ENCODE measurements at places on chromosomes 1 and 21.
A peak's percentile ranks its signal among the peaks of the same experiment; 100 is the strongest.

GRCh38 chr21:34180407-34180806, 107.0 kb downstream of the MRPS6 start:
- no peak for DNase-seq

DNA sequence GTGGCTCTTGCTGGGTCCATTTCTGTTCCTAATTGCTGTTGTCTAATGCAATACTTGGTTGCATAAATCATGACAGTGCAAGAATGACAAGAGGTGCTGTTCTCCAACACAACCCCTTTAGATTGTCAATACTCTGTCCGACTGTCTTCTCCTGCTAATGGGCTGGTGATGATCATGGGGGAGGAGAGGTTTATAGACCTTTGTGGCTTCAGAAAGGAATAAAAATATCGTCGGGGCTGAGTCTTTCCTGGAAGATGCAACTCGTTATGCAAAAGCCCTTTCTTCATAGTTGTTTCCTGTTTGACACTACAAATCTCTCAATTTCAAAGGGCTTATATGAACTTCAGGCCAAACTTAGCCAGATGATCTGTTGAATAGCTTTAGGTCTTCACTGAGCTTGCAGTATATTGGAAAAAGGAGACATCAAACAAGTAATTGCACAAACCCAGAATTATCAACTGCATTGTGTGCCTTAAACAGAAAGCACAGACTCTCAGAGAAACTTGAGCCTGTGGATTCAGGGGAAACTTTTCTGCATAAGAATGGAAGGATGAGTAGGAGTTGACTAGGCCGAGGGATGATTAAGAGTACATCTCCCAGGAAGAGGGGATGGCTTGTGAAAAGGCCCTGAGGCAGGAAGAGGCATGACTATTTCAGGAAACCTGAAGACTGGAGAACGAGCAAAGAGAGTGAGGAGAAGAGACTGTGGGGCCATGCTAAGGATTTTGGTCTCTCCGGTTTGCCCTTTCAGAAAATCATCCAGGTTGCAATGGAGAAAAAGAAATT, 107.6 kb downstream of the TSEN15 start:
- DNase-seq, result no peak

DNA sequence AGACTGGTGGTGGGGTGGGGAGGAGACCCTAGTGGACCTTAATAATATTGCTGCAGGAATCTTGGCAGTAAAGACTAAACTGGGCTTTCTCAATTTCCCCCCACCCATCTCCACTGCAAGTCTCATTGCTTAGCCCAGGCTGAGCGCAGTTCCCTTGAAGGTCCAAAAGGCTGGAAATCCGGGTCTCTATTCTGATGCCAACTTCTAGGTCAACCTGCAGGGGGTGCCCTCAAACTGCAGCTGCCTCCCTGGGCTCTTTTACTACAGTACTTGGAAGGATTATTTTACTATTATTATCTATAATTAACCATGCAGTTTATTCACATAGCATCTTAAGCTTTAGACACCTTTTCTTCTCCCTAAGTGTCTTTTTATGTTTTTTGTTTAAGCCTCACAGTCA, 85.4 kb upstream of the WARS2 start:
- no peak for DNase-seq

DNA sequence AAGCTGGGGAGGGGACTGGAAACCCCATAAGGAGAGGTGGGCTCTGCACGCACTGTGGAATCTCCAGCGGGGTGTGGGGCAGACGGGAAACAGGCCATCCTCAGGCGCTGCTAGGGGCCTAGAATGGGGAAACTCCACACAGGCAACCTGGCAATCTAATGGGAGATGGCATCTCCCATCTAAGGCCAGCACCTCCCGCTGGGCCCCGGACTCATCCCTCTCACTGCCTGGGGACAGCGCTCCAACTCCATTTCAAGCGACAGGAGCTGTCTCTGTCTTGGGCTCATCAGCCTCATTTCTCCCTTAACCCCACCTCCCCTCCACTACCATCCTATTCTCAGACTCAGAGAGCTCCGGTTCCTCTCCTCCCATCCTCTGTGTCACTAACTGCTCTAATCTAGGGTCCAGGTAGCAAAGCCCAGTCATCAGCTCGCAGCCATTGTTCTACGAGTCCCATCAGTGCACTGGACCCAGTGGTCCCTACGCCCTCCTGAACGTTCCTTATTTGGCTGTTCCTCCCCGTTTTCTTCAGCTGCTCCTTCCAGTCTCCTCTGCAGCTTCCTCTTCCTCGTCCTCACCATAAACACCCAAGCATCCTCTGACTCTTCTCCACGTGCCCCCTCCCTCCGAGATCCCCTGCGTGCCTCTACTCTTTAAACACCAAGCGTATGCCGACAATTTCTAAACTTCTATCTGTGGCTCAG, 93.4 kb upstream of the CASZ1 start:
- DNase-seq, result no peak

DNA sequence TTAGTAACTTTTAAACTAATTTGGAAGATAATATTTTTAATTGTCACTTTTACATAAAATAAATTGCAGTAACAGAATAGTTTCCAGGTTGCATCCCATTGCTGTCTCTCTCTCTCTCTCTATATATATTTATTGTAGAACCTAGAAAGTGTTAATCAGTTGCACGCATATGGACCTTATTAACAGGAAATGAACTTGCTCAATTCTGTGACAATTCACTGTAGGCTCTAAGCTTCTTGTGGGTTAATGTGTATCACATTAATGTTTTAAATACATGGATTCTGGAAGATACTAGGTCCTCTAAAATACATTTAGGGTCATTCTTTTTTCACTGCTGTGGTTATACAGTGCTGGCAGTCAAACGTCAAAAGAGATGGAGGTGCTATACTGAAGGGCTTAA, 33.1 kb downstream of the LRRC71 start:
- DNase-seq, result no peak

- DNase-seq, result no peak
Measured at GRCh38 chr1:14486401-14487201, 111.9 kb upstream of the KAZN start.

- peak; percentile 76 for DNase-seq
Measured at GRCh38 chr1:85047472-85048295, 616 bp downstream of the MCOLN3 start.

DNA sequence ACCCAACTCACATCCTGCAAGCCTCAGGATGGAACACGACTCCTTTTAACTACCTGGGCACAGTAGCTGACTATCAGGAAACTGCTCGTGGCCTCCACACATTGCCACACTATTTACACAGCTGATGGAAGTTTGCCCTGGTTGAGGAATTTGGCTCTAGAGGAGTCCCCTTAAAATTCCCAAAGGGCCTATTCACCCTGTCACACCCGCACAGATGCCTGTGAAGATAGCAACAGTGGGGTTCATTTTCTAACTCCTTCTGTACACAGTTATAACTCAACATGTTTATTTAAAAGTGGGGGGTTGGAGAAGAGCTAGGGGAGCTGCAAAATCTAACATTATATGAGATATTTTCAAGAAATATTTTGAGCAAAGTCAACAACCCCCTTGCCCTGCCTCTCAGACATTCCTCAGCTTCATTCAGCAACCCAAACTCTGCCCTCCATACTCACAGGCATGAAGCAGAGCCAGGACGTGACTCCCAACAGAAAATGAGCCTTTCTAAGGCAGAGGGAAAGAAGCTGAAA, 35.8 kb upstream of the CCN1 start:
- no peak for DNase-seq
